ENCODE measurements at places on chromosomes 16 and 17. TPM values are rescaled to one million over a fixed set of nuclear protein-coding genes. Genes with fewer than 3 reads are reported as not detected.

JUP gene
- 24.5 TPM for total RNA-seq

AANAT gene
- not detected for total RNA-seq

EMC6 gene
- total RNA-seq, result 14.6 TPM

C16orf46 gene
- total RNA-seq, result not detected

KRTAP3-3 gene
- not detected for total RNA-seq

CBX8 gene
- total RNA-seq, result 4.2 TPM

ANKRD40CL gene
- not detected for total RNA-seq

FBXW10B gene
- total RNA-seq, result 0.52 TPM

MMP28 gene
- total RNA-seq, result 4.2 TPM

TP53TG3 gene
- not detected for total RNA-seq

PRAC2 gene
- total RNA-seq, result not detected

CCL8 gene
- total RNA-seq, result 1.0 TPM

KCNG4 gene
- total RNA-seq, result not detected

SP6 gene
- under 0.01 TPM for total RNA-seq

ABCC12 gene
- not detected for total RNA-seq

SLC35G6 gene
- not detected for total RNA-seq

RUNDC3A gene
- 6.8 TPM for total RNA-seq

RAMP2 gene
- 16.2 TPM for total RNA-seq

TAF15 gene
- 53.8 TPM for total RNA-seq

RNF213 gene
- 63.2 TPM for total RNA-seq

MAPT gene
- total RNA-seq, result 4.7 TPM

MMD gene
- 11.5 TPM for total RNA-seq

SLFN13 gene
- total RNA-seq, result 1.0 TPM

BAHCC1 gene
- 8.4 TPM for total RNA-seq

FOXC2 gene
- under 0.01 TPM for total RNA-seq

EME1 gene
- 2.1 TPM for total RNA-seq

ATP2A3 gene
- 3.7 TPM for total RNA-seq

CFAP97D1 gene
- total RNA-seq, result not detected

PRDM7 gene
- not detected for total RNA-seq

ABCC11 gene
- not detected for total RNA-seq

ACAP1 gene
- 2.1 TPM for total RNA-seq

SCGB1C2 gene
- not detected for total RNA-seq

PLLP gene
- total RNA-seq, result under 0.01 TPM

TNP2 gene
- total RNA-seq, result not detected

MT1A gene
- not detected for total RNA-seq

HOXB6 gene
- not detected for total RNA-seq

ATP5PD gene
- 247 TPM for total RNA-seq

ADAP2 gene
- total RNA-seq, result 9.4 TPM

CDK3 gene
- 1.6 TPM for total RNA-seq

TCF25 gene
- total RNA-seq, result 121 TPM

KRT33B gene
- not detected for total RNA-seq

Measured in skeletal muscle tissue (tissue), 5 donors.